Left cardiac atrium (tissue), 4 donors: ENCODE measurements at places on chromosomes 11 and 22.

- DNase-seq, result no peak
Observed at GRCh38 chr11:34859496-34859895, 56.7 kb downstream of the APIP start.

DNA sequence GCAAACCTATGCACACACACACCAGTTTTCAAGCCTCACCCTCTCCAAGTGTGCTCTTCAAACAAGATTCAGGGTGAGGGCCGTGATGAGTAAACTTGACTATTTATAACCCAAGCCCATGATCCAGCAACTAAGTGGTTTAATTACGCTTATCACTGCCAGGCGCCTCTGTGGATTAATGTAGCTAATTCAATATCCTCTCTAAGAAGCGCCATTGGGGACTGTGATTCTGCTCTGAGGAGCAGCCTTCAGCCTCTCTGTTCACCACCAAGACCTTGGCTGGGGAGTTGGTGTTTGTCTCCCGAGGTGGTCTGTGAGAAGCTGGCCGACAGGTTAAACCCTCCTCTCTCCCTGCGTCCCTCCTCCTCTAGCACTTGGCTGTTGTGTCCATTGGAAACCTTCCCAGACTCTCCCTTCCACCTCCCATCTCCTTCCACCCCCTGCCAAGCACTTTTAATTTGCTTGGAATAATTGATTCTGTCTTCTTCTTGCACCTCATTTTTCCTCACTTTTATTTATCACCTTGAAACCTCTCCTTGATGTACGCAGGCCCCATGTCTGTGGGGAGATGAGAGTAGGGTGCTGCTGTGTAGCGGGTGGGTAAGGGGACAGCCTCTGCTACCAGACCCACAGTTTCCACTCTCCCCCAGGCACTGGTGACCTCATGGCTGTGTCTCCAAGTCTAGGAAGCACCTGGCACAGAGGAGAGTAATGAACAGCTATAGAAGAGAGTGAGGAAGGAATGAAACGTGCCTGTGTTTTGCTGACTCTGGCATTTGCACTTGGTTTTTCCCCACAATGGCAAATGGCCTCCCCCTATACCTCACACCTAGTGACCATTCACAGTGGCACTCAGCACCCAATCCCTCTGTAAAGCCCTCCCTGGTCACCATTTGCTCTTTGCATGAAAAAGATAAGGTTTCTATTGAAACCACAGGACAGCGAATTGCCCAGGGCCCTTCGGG is 236.6 kb downstream of the GRIK4 start:
- no peak for DNase-seq

DNA sequence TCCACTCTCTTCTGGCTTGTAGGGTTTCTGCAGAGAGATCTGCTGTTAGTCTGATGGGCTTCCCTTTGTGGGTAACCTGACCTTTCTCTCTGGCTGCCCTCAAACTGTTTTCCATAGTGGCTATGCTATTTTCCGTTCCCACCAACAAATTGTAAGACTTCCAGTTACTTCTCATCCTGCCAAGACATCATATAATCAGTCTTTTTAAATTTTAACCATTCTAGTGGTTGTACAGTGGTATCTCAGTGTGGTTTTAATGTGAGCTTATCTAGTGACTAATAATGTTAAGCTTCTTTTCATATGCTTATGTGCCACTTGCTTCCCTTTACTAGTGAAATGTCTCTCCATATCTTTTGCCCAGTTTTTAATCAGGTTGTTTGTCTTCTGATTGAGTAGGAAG is 13.6 kb upstream of the TRIM29 start:
- DNase-seq, result no peak

GRCh38 chr11:77505956-77506355 is 32.1 kb upstream of the PAK1 start:
- no peak for DNase-seq

DNA sequence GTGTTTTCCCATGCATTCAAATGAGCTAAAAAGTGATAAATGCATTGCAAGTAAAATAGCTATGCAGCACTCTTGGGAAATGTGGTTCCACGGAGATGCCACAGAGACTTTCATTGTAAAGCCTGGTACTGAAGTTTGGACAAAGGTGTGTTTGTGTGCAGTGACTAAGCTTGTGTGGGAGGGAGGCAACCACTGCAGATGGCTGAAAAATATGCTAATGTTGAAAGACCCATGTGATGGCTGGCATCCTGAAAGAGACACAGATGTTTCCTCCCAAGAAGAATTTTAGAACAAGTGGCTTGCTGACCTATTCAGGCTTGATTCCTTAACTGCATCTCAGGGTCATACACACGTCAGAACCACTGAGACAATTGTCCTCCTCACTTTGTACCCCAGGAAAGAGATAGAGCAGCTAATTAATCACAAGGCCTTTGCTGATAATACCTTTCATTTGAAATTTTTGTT is 73.8 kb downstream of the FAM76B start:
- DNase-seq, result no peak

DNA sequence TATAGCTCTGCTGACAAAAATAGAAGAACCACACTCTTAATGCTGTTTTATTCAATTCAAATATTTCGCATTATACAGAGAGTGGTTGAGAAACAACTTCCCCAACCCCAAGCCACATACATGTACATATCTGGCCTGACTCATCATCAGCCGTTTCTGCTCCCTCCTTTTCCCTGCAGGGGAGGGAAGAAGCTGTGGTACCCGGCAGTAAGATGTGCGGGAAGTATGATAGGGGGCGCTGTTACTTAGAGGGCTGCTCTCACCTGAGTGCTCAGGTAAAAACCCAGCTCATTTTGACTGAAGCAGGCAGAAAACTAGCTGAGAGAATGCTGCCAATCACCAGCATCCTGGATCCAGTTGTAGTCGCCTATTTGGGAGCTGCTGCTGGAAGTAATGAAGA is 85.5 kb downstream of the NELL1 start:
- no peak for DNase-seq

GRCh38 chr22:25493794-25494193 is 70.7 kb upstream of the GRK3 start:
- no peak for DNase-seq

DNA sequence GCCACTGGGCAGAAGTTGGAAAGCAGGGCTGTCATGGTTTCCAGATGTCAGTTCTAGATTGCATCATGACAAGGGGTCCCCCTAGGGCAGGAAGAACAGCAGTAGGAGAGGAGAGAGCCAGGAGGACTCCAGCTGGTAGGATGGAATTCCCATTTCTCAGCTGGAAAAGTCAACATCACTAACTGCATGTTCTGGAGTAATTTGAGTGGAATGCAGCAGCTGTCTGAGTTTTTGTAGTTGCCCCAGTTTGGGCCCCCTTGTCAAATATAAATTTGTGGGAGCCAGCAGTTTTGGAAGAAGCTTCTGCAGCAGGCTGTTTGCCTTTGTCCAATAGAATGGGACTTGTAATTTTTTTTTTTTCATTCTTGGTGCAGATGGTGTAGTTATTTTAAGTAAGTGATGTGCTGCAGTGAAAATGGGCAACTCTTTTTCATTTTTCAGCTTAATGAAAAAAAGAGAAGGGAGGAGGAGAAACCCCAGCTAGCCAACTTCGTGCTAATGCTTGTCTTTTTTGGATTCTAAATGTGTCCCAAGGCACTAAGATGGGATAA is 86.9 kb downstream of the LDLRAD3 start:
- DNase-seq, result no peak
